Stimulated activated CD4-positive, alpha-beta T cell treated with anti-CD3 and anti-CD28 coated beads, TNF-alpha, amount 100 ng/mL, for 4 hours (primary cell): ENCODE measurements at places on chromosomes 7 and 10.

- no peak for DNase-seq
Observed at GRCh38 chr7:31076641-31077310, 24.7 kb downstream of the ADCYAP1R1 start.

DNA sequence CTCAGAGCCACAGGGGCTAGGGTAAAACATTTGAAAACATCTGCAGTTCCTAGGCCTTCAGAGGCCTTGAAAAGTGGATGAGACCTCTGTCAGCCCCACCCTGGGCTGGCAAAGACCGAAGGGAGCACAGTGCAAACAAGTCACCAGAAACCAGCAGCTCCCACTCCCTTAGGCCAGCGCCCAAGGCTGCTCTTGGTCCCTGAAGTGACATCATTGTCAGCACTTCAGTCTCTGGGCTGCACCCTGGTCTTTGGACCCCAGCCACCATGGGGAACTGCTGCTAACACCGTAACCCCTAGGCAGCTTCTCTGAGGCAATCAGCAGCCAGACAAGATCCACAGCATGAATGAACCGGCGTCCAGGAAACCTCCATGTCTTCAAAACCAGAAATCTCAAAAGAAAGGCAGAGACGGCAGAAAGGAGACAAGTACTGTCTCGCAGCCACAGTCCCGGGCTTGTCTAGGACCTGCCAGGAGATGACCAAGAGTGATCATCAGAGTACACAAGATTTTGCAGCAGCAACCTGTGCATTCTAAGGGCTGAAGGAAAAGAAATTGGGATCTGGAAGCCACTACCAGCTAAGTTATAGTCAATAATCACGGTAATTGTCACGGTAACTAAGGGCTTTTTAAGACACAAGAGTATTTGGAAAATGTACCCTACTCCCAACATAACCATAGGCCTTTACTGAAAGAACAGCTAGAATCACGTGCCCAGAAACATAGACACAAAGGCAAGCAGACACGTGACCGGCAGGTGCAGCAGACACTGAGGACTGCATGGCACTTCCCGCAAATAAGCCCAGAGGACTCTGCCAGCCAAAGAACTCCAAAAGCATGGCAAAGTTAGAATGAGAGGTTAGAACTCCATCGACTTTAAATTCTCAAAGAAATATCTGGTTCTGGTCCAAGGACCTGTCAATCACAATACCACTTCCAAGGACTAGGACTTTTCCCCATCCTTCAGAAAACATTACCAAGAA lies 23.3 kb downstream of the CPXM2 start:
- DNase-seq = no peak

GRCh38 chr7:107079212-107079940 lies 34.9 kb downstream of the PRKAR2B start:
- DNase-seq = no peak

DNA sequence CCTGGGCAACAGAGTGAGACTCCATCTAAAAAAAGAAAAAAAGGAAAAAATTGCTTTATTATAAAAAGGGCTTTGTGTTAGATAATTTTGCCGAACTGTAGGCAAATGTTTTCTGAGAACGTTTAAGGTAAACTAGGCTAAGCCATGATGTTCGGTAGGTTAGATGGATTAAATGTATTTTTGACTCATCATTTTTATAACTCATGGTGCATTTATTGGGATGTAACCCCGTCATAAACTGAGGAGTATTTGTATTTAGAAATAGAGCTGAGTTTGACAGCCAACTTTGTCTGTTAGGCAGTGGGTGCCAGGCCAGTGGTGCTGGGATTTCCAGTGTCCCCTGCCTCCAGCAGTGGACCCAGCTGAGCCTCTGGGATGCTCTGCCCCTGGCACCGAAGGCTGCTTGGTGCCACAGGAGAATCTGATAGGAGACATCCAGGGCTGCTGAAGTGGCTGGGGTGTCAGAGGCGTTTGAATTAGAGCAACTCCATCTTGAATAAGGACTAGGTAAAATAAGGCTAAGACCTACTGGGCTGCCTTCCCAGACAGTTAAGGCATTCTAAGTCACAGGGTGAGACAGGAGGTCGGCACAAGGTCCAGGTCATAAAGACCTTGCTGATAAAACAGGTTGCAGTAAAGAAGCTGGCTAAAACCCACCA lies 114.9 kb upstream of the EEPD1 start:
- no peak for DNase-seq

DNA sequence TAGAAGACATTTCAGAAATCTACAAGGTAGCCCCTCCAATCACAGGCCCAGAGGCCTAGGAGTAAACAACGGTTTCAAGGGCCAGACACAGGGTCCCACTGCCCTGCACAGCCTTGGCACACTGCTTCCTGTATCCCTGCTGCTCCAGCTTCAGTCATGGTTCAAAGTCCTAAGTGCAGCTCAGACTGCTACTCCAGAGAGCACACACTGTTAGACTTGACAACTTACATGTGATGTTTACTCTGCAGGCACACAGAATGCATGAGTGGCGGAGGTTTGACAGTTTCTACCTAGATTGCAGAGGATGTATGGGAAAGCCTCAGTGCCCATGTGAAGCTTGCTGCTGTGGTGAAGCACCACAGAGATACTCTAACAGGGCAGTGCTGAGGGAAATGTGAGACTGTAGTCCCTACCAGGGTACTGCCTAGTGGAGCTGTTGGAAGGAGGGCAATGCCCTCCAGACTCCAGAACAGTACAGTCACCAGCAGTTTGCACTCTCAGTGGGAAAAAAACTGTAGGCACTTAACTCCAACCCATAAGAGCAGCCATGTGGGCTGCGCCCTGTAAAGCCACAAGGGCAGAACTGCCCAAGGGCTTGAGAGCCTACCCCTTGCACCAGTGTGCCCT lies 270.0 kb downstream of the ZWINT start:
- no peak for DNase-seq

DNA sequence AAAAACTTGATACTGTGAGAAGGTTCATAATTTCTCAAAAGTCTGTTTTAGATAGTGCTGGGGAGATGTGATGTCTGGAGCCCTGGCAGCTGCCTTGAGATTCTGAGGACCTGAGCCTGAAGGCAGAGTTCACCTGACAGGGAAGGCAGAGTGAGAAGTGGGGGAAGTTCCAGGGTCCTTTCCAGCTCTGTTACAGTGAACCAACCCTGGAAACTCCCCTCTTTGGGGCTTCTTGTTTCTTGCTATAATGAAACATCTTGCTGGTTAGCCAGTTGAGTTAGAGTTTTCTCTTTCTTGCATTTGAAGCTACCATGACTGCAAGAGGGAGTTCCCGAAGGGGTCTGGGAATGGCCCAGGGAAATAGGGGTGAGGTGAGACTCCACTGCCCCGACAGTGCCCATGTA lies 158.9 kb upstream of the TNRC18 start:
- no peak for DNase-seq
